ENCODE measurements at places on chromosomes 12 and 14. TPM values are rescaled to one million over a fixed set of nuclear protein-coding genes. Genes with fewer than 3 reads are reported as not detected.

DNA sequence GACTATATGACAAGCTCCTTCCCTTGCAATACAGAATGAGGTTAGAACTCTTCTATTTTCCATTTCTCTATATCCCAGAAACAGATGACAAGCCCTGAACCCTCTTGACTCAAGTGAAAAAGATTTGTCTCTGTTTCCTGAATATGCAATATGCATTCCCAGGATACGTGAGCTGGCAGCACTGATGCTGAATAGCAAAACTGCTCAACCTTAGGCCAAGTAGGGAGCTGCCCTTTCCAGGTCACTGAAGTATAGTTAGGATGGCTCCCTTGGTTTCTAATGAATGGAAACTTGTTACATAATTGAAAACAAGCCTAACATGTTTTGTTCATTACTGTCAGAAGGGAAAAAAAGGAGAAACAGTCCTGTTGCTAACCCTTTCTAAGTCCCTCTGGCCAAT, 47.9 kb upstream of the PLEKHG7 start:
- H3K27ac ChIP-seq = no peak overlapping the region
- H3K4me3 ChIP-seq = no peak overlapping the region
- H3K36me3 ChIP-seq = no peaks in the 10 kb centered on the region
- peaks cover 11% of the 10 kb centered on the region for H3K27me3 ChIP-seq
- H3K4me1 ChIP-seq = no peaks in the 10 kb centered on the region
- DNase-seq = no peak

DNA sequence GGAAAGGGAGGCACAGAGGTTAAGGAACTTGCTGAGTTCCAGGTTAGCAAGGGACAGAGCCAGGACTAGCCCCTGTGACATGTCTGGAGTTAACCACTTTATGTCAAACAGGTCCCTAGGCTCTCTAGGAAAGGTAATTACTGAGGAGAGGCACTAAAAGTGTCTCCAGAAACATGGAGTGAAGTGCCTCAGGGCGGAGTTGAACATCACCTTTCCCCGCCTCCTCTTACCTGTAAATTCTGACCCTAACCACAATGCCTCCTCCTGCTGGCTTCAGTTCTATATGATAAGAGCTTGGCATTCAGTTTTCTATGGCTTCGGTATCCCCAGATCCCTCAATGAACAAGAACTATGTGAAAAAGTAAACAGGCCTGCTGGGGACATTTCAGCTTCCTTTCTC, 18.1 kb downstream of the RPH3A start:
- peaks cover 3% of the 10 kb centered on the region for H3K27me3 ChIP-seq
- DNase-seq = no peak
- no peak overlapping the region for H3K4me3 ChIP-seq
- no peaks in the 10 kb centered on the region for H3K36me3 ChIP-seq
- H3K4me1 ChIP-seq = no peaks in the 10 kb centered on the region

The TSHR gene
- not detected for total RNA-seq

The SLCO1B3 gene
- total RNA-seq = not detected

DNA sequence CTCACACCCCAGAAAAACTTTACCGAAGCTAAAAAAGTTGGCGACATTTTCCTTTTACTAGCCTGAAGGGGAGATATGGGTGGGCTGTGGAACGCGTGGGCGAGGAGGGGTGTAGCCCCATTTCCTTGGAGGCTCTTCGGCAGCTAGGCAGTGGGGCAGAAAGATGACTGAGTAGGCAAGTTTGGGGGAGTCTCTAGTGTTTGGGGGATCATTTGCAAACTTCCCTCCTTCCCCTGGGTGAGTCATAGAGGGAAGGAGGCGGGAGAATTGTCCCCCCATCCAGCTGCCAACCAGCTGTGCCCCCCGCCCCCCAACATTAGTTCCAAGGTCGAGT, 2.3 kb downstream of the GLI1 start:
- no peak for DNase-seq
- H3K4me3 ChIP-seq = peak overlapping the region; percentile 79
- H3K4me1 ChIP-seq = peaks cover 28% of the 10 kb centered on the region
- no peaks in the 10 kb centered on the region for H3K36me3 ChIP-seq
- no peaks in the 10 kb centered on the region for H3K27me3 ChIP-seq

- DNase-seq = peak; percentile 96
- H3K4me1 ChIP-seq = peaks cover 24% of the 10 kb centered on the region
- peaks cover 2% of the 10 kb centered on the region for H3K27me3 ChIP-seq
- peak within 1 kb of the TSS; percentile 93 for H3K27ac ChIP-seq
- H3K4me3 ChIP-seq = peak within 1 kb of the TSS; percentile 96
Measured at GRCh38 chr12:89708565-89709156, at the start of gene ATP2B1. ATP2B1 (minus strand) TSS chr12:89708838; CDS start chr12:89655886, 52,952 bp downstream.

The OR6C2 gene
- total RNA-seq = not detected

GRCh38 chr14:74695406-74695805, 17.5 kb downstream of the AREL1 start:
- H3K27ac ChIP-seq = no peak overlapping the region
- peaks cover 13% of the 10 kb centered on the region for H3K36me3 ChIP-seq

The BEGAIN gene
- total RNA-seq = 7.0 TPM

The LRFN5 gene
- total RNA-seq = 0.16 TPM

DNA sequence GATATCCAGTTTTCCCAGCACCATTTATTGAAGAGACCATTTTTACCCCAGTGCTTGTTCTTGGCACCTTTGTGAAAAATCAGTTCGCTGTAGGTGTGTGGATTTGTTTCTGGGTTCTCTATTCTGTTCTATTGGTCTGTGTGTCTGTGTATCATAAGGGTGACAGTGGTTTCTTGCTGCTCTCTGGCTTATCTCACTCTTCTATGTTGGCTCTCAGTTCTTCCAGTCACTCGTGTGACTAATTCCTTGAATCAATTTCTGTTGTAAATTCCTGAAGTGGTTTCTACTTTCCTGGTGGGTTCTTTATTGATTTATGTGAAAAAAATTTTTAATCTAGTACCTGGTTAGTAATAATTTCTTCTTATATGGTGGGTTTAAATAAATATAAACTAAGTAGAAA, 58.3 kb downstream of the OTOGL start:
- H3K36me3 ChIP-seq = no peaks in the 10 kb centered on the region
- H3K4me3 ChIP-seq = no peak overlapping the region
- H3K27ac ChIP-seq = no peak overlapping the region
- H3K27me3 ChIP-seq = no peaks in the 10 kb centered on the region

- H3K4me1 ChIP-seq = peaks cover 30% of the 10 kb centered on the region
- no peak overlapping the region for H3K4me3 ChIP-seq
- no peak overlapping the region for H3K27ac ChIP-seq
- no peak for DNase-seq
- H3K36me3 ChIP-seq = peaks cover 19% of the 10 kb centered on the region
Measured at GRCh38 chr12:26696048-26696612, 136.9 kb downstream of the ITPR2 start.
